ENCODE measurements at places on chromosomes 1 and 21.

GRCh38 chr1:31901838-31902509 is 36.2 kb downstream of the PTP4A2 start:
- no peak for DNase-seq

GRCh38 chr1:31415658-31416057 is 2.6 kb downstream of the SERINC2 start:
- no peak for DNase-seq

- DNase-seq: no peak
Observed at GRCh38 chr21:17436626-17437111, 76.2 kb upstream of the CXADR start.

GRCh38 chr1:235108185-235108593 is 20.4 kb downstream of the TOMM20 start:
- DNase-seq: no peak

DNA sequence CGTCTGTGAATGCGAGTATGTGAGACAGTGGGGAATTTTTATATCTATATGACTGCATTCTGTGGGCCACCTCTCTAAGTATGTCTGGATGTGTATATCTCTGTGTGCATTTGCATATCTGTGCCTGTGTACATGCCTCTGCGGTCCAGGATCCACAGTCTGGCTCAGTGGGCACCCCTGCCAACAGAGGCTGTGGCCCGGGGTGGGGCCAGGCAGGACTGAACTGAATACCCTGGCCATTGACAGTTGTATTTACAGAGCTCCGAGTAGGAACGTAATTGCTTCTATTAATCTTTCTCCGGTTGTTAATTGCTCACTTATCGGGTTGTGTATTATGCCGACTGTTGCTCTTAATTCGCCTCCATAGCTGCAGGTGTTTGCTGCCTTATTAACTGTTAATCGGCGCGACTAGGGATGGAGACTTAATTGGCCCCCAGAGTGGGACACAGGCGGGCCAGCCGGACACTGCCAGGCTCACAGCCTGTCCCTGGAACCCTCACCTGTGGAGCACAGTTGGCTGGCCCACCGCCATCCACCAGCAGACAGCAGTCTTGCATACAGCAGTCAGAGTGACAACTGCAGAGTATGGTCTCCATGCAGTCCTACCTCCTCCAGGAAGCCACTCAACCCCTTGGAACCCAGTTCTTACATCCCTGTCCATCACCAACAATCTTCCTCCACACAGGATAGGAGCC is 22.4 kb upstream of the ADGRB2 start:
- DNase-seq: peak; percentile 24

DNA sequence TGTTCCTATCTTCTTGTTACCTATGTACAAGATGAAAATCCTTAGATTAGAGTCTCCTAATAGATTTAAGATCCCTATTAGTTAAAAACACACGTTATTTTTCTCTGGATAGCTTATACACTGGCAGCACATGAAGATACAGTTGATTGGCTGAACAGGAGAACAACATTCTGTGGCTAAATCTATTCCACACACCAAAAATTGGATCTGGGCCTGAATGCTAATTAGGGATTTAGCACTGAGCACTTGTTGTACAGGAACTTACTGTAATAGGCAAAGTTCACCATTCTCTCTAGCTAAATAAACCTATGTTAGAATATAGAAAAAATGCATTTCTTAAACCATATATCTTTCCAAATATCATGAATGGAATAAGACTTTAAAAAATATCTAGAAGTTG is 117.1 kb upstream of the PTGFR start:
- DNase-seq: no peak

DNA sequence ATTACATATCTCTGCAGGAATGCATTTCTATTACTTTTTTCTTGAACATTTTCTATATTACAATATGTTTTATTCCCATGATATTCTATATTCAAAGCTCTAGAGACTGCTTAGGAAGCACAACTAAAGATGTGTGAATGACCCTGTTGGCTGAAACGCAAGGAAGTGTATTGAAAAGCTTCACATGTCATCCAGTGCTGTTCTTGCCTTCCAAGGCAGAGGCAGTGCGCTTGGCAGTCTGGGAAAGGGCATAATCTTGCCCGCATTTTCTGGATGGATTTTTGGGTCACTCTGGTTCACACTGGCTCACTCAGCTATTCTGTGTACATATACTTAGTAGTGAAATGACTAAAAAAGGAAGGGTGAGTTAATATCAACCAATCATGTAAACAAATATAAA is 262.4 kb downstream of the PTPRC start:
- DNase-seq: no peak

DNA sequence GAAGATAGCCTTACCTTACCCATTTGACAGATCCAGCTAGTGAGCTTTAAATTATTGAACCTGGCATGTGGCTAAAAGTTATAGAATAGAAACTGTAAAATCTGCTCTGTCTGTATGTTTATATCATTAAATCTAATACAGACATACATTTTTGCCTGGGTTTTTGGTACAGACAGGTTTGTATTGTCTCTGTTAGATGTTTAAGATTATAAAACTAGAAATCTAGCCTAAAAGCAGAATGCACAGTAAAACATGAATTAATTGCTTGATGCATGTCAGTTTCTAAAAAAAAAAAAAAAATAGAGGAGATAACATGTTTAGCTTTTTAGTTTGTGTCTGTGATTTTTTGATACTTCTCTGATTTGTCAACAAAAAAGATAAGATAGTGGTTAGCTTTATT is 477.6 kb upstream of the LRRC7 start:
- DNase-seq: no peak
